ENCODE measurements at places on chromosomes 1 and 21. TPM values are rescaled to one million over a fixed set of nuclear protein-coding genes. Genes with fewer than 3 reads are reported as not detected.

DNA sequence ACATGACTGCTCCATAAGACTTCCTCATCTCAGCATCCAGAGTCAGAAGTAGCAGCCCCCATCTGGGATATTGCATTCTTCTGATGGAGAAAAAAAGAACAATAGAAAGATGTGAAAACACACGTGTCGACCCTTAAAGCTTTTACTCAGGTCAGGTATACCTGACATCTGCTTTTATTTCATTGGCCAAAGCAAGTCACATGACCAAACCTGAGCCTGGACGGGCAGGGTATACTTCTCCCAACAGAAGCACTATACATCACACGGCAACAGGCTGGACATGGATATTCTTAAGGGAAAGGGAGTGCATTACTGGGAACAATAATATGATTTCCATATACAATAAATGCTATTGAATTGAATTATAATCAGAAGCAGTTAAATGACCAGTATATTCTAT is 243.3 kb downstream of the LMO4 start:
- no peak for DNase-seq

- DNase-seq = no peak
Measured at GRCh38 chr1:36591278-36591677, 108.6 kb upstream of the CSF3R start.

The NTNG1 gene
- 6.1 TPM for total RNA-seq

- DNase-seq = no peak
Measured at GRCh38 chr1:216843409-216843808, 120.2 kb upstream of the ESRRG start.
